Esophagus squamous epithelium (tissue), 5 donors: ENCODE measurements at places on chromosomes 3 and 15. TPM values are rescaled to one million over a fixed set of nuclear protein-coding genes. Genes with fewer than 3 reads are reported as not detected.

The BFSP2 gene
- total RNA-seq = not detected

The GMNC gene
- total RNA-seq = not detected

The OCA2 gene
- 5.2 TPM for total RNA-seq

The MUC13 gene
- total RNA-seq = not detected

GRCh38 chr3:71887256-71887655, 102.3 kb upstream of the PROK2 start:
- DNase-seq = no peak

DNA sequence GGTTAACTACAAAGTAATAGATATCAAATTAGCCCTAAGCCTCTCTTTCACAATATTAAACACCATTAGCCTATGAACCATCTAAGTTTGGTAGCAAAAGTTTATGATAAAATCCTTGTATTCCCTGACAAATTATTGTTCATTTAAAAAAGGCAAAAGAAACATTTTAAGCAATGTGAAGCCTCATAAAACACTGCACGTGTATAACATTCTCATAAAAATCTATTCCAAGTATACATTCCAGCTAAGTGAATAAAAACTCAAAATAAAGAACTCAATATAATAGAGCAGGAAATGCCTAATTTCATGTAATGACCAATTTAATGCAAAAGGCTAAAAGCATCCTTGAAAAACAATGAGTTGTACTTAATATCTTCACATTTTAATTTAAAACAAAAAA, 27.7 kb downstream of the TNIK start:
- no peak for DNase-seq

GRCh38 chr15:80093854-80094418, 34.5 kb downstream of the ZFAND6 start:
- no peak for DNase-seq

GRCh38 chr3:192980632-192981031, 63.0 kb upstream of the MB21D2 start:
- DNase-seq = no peak

DNA sequence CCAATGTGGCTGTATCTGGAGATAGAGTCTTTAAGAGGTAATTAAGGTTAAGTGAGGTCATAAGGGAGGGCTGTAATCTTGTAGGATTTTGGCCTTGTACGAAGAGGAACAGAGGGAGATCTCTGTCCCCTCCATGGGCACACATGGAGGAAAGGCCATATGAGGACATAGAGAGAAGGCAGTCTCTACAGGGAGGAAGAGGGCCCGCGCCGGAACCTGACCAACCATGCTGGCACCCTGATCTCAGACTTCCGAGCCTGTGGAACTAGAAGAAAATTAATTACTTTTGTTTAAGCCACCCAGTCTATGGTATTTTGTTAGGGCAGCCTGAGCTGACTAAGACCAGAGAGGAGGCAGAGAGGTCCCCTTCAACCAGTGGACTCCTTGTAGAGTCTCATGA, 17.7 kb upstream of the MRPS22 start:
- DNase-seq = no peak
